ENCODE measurements at places on chromosomes 7 and 10. TPM values are rescaled to one million over a fixed set of nuclear protein-coding genes. Genes with fewer than 3 reads are reported as not detected.

- DNase-seq = no peak
Observed at GRCh38 chr10:78728176-78728575, 340.6 kb upstream of the ZMIZ1 start.

The MCMBP gene
- total RNA-seq = 38.0 TPM

The HMX2 gene
- not detected for total RNA-seq

DNA sequence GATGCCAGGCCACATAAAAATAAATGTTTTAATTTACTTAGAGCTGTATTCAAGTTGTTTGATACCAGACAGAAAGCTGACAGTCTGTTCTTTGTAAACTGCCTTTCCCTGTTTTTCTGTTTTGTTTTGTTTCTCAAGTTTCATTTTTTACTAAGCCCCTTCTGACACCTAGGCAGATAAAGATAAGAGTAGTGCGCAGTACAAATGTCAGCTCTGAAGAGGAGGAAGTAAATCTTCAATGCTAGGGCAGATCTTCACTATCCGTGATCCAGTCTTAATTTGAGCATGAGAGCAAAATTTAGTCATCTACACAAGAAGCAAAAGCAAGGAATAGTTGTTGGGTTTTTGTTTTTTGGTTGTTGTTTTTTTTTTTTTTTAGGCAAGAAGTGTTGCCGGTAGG lies 27.3 kb downstream of the MTURN start:
- no peak for DNase-seq

DNA sequence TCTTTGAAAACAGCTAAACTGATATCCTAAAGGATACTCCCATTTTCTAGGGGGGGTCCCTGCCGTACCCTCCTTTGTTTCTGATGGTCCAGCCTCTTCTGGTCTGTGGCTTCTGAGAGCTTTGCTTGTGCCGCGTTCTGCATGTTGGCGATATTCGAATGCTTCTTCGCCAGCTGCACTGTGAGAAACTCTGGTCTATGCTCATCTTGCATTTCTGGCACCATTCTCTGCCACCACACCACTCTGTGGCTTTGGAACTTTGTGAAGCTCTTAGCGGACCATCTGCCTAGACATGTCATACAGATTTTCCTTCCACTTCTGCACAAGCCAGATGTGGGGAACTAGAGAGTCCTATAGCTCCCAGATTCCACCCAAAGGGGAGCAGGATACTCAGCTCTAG lies 197.2 kb downstream of the REEP3 start:
- no peak for DNase-seq

The TMEM130 gene
- total RNA-seq = not detected

DNA sequence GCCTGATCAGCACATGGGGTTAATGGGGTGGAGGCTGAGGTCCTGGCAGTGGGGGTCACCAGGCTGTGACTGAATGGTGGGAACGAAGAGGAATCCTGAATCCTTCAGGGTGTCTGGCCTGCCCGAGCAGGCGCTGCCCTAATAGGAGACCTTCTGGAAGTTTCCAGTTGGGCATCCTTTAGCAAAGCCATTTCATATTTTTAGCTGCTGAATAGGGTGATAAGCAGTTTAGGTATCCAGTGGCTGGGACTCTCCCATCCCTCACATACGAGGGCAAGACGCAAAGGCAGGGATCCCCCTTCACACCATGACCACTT lies 159.3 kb downstream of the SH3PXD2A start:
- no peak for DNase-seq

DNA sequence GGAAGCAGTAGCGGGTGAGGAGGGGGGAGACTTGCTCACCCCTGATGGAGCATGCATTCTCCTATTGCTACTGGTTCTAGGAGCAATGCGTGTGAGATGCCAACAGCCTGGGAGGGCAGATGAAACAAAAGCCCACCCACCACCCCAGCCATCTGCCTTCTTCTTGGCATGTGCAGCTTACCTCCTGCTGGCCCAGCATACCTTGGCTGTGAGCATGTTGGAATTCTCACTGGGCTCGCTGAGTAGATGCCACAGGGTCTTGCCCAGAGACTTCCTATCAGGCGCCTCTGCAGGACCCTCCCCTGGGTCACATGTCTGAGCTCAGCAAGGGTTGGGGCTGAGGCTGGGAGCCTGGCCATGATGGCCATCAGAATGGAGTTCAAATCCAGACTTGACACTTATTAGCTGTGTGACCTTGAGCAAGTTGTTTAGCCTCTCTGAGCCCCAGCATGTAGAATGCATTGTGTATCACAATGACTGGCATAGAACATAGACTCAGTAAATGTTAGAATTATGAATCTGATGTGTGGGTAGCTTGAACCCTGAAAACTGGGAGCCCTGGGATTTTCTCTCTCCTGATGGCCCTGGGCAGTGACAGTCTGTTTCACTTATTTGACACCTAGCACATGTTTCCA lies 38.2 kb downstream of the CDH23 start:
- DNase-seq = no peak

DNA sequence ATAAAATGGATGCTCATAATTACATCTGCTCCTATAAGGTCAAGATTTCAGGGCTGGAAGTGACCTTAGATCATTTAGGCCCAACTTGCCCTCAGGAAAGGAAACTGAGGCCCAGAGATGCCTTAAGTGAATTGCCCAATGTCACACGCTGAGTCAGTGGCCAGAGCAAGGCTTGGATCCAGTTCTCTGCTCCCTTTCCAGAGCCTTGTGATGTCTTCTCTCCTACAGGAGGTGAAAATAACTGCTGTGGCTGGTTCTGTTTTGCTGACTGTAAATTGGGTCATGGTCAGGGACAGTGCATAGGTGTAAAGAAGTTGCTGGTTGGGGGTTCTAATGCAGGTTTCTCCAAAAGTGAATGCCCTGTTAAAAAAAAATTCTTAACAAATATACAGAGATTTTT lies 91.3 kb downstream of the TCF7L2 start:
- DNase-seq = no peak

DNA sequence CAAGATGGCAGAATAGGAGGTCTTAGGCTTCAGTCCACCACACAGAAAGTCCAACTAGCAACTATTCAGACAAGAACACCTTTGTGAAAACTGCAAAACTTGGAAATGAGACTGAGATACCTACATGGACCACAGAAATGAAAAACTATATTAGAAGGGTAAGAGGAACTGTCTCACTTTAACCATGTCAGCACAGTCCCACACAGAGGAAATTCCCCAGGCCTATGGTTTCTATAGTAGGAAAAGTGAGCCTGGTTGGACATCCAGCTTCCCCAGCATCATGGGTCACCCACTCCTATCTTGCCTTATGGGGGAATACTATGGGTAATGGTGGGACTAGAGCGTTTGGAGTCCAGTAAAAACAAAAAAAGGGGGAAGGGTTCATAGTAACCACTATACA lies 38.8 kb upstream of the CDK6 start:
- DNase-seq = no peak
